T-helper 2 cell treated with Interferon-gamma antibody and Interleukin-4, amounts not matched to agents 5 μg/mL and 100 μg/mL, for 36 hours (primary cell): ENCODE measurements at places on chromosomes 1 and 21.

GRCh38 chr1:98467122-98467521, 194.4 kb upstream of the SNX7 start:
- DNase-seq, result no peak

- DNase-seq, result no peak
Measured at GRCh38 chr1:29563571-29563970, 327.2 kb downstream of the PTPRU start.

DNA sequence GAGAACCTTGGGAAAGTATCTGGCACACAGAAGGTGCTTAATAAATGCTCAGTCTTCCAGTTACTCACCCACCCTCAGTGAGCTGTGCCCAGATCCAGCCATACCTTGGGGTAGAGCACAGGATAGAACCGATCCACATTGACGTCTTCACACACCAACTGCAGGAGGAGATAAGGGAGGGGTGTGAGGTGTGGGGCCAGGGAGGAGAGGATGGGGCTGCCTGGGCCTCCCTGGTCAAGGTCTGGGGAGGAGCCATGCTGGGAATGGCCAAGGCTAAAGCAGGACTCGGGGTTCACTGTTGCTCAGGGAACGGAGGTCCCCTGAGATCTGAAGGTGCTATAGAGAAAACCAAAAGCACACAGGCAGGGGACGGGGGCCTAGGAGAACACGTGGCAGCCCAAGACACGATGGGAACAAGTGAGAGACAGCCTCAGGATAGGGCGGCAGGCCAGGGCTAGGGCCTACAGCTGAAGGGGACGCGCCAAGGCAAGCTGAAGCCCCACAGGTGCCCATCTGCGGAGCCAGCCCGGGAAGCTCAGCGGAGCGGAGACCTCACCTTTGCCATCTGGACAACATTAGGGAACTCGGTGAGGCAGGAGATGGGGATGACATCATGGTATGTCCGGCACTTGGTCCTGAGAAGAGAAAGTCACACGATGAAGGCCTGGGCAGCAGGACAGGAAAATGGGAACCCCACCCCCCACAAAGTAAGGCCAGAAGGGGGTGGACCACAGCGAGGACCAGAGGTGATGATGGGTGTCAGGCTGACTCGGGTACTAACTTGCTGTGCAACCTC, 55.9 kb downstream of the RAP1GAP start:
- no peak for DNase-seq

DNA sequence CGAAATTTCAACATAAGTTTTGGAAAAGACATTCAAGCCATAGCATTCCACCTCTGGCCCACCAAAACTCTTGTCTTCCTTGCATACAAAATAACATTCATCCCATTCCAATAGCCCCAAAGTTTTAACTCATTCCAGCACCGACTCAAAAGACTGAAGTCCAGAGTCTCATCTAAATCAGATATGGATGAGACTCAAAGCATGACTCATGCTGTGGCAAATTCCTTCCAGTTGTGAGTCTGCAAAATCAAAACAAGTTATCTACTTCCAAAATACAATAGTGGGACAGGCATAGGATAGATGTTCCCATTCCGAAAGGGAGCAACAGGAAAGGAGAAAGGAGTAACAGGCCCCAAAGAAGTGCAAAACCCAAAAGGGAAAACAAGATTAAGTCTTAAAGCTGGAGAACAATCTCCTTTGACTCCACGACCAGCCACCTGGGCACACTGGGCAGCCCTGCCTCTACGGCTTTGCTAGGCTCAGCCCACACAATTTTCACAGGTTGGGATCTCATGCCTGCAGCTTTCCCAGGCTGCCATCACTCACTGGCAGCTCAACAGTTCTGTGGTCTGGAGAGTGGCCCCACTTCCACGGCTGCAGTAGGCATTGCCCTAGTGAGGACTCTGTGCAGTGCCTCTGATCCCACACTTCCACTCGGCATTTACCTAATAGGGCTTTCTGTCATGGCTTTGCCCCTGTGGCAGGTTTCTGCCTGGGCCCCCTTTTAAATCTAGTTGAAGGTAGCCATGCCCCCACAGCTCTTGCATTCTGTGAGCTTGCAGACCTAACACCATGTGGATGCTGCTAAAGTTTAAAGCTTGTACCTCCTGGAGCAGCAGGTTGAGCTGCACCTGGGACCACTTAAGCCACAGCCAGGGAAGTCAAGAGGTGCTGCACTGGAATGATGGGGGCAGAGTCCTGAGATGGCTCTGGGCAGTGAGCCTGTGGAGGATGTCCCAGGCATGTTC, 51.0 kb downstream of the RUNX3 start:
- no peak for DNase-seq

DNA sequence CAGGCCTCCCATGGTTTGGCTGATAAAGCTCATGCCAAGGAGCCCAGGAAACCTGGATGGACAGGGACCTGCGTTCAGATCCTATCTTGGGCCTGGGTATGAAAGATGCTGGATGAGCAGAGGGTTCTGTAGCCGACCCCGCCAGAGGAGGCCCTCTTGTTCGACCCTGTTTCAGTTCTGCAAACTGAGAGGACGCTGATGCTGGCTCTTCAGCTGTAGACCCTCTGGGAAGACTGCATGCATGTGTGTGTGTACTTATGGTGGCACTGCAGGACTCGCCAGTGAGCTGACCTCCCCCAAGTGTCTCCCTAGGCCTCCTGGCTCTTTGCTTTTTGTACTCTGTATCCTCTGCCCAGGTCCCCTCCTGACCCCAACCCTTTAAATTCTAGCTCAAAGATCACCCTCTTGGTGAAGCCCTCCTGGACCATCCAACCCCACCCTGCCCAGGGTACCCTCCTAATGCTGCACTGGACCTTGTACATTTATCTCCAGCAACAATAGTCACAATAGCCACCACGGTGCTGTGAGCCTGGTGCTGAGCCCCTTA, 1.6 kb downstream of the EPS8L3 start:
- DNase-seq, result no peak

- DNase-seq, result no peak
Measured at GRCh38 chr1:97209381-97209957, 487.9 kb downstream of the PTBP2 start.

DNA sequence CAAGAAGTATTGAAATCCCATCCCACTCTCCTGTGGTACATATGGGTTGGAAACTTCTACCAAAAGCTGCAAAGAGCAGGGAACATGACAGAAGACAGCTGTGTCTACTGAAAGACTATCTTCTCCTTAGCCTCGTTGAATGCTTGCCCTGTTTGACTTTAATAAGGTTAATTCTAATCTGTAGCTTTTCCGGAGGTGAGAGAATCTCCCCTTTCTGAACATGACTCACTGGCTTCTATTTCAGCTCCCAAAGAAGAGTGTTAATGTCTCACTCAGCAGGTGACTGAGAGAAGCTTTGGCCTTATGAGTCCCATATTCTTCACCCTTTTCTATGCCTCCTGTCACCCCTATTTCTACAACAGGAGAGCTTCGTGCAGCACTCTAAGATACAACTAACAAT, 88.3 kb downstream of the HHIPL2 start:
- DNase-seq, result no peak

DNA sequence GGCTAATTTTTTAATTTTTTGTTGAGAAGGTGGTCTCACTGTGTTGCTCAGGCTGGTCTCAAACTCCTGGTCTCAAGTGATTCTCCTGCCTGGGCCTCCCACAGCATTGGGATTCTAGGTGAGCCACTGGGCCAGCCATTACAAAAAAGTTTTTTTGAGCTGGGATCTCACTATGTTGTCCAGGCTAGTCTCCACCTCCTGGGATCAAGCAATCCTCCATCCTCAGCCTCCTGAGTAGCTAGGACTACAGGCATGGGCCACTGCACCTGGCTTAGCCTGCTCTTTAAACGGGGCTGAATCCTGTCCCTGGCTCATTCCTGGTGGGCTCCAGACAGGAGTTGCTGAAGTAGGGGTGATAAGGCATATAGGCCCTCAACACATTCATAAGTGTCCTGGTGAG, 2.5 kb downstream of the TAS1R1 start:
- no peak for DNase-seq

GRCh38 chr1:29282135-29282923, 46.0 kb downstream of the PTPRU start:
- DNase-seq, result no peak

- no peak for DNase-seq
Measured at GRCh38 chr1:157659576-157660247, 40.9 kb downstream of the FCRL3 start.

DNA sequence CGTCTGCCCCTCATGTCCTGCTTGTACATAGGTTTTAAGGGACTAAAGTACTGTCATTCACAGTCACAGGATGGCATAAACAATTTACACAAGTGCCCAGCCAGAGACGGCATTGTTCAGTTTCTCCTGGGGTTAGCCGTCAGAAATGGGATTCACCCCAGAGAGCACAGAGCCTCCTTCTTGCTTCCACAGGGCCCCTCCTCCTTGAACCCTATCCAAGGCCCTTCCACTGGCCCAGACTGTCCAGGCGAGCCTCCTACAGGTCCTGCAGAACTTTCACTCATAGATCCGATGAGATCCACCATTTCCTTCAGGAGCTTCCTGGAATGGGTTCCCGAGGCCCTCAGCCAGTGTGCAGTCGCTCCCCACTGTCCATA, 10.0 kb downstream of the AVPR1B start:
- DNase-seq, result no peak

DNA sequence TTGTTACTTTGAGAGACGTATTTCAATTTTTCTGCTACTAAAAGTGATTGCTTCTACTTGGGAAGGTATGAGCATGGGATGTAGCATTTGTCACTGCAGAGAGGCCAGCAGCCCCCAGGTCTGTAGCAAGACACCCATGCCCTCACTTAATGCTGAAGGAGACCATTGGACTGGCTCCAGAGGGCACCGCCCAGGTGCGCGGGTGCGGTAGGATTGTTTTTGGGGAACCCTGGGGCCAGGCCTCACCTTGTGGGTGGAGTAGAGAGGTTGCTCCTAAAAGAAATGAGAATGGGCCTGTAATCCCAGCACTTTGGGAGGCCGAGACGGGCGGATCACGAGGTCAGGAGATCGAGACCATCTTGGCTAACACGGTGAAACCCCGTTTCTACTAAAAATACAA, 30.6 kb upstream of the IFNGR2 start:
- no peak for DNase-seq

DNA sequence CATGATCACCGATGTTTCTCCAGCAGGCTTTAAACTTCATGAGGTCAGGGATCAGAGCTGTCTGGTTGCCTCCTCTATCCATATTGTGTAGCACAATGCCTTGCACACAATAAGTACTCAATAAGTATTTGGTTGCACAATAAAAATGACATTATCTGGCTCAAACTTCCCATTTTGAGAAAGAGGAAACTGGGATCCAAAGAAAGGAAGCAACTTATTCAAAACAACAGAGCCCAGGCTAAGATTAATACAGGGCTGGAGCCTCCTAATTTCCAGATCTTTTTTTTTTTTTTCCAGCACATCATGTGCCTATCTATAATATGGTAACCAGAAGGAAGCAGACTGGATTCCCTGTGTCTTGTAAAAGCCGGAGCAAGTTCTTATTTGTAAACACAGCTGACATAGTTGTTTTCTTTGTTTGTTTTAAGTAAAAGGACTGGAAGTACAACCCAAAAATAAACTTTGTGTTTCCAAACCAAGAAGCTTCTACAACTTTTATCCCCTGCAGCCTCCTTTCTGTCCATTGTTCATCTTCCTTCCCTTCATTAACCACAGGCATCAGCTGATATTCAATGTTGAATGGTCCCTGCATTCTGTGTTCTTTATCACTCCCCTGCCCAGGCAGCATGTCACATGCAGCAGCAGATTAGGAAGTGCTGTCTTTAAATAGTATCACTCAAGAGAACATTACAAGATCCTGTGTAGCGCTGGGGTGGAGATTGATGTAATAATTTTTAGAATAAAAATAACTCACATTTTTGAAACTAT, 71.2 kb upstream of the HOOK1 start:
- no peak for DNase-seq

DNA sequence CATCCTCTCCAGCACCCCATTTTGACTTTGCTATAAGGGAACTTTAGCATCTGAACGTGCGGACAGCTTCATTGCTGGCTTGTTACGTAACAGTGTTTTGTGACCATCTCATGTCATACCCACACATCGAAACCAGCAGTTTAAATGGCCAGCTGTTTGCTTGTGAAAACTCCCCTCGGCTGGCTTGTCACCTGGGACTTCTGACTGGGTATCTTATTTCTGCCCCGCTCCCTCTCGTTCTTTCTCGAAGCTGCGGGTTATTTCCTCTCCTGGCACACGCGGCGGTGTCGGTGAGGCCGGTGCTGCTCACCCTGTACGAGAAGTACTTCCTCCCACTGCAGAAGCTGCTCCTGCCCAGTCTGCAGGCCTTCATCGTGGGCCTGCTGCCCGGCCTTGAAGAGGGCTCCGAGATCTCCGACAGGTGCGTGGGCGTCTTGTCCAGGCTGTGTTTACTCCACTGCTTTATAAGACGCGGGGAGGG, 43.5 kb downstream of the DOP1B start:
- DNase-seq, result no peak

- DNase-seq, result peak; percentile 79
Measured at GRCh38 chr1:202164271-202165037, 4.1 kb upstream of the PTPN7 start.

- no peak for DNase-seq
Measured at GRCh38 chr1:53104289-53104913, 38.0 kb downstream of the SLC1A7 start.

GRCh38 chr1:150976879-150977694, 2.5 kb upstream of the CERS2 start:
- peak; percentile 62 for DNase-seq

DNA sequence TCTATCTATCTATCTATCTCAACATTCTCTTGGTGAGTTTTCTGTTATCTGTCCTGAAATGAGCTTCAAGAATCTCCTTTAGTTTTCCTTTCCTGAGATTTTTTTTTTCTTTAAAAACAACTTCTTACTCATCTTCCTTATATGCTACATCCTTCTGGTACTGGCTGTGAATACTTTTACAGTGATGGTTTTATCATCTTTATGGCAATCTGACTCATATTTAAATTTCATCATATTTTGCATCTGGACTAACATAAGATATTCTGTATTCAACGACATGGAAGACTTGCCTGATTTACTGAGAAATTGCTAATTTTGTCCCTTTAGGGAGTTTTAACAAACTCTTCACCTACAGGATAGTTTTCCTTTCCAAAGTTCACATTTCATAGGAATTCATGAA, 33.0 kb downstream of the PDE4B start:
- no peak for DNase-seq

- no peak for DNase-seq
Measured at GRCh38 chr1:30603081-30603858, 120.1 kb downstream of the MATN1 start.

- DNase-seq, result no peak
Measured at GRCh38 chr1:112960384-112960783, 4.4 kb upstream of the SLC16A1 start.
